ENCODE measurements at places on chromosomes 7 and 10.
A peak's percentile ranks its signal among the peaks of the same experiment; 100 is the strongest.

- no peak for DNase-seq
Observed at GRCh38 chr10:128097783-128098182, 28.4 kb downstream of the MKI67 start.

- DNase-seq, result no peak
Observed at GRCh38 chr7:101961811-101962210, 144.4 kb downstream of the CUX1 start.

- no peak for DNase-seq
Observed at GRCh38 chr10:11444155-11444530, 167.3 kb downstream of the USP6NL start.

GRCh38 chr10:8279598-8279997 is 225.1 kb downstream of the GATA3 start:
- DNase-seq, result no peak

- DNase-seq, result no peak
Observed at GRCh38 chr7:107891636-107892366, 818 bp downstream of the DLD start.

- no peak for DNase-seq
Observed at GRCh38 chr7:45359776-45360175, 202.2 kb downstream of the RAMP3 start.

- no peak for DNase-seq
Observed at GRCh38 chr7:142375710-142376313, 118.0 kb upstream of the PRSS58 start.

GRCh38 chr7:92053312-92053711 is 81.0 kb downstream of the CYP51A1 start:
- no peak for DNase-seq

DNA sequence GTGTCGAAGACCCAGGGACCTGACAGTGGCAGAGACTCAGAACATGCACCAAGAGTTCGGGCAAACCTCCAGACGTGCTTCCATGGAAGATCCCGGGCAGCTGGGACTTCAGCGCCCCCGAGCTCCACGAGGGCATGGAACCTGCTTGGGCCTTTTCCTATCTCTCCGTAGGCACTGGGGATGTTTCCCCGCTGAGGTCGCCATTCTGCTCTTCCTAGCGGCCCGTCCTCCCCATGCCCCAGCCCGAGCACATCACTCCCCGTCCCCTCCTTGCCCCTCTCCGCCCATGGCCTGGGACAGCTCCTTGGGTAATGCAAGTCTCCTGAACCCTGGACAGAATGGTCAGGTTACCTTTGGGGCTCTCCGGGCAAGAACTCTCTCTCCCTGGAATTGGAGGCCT is 32.3 kb upstream of the SHH start:
- no peak for DNase-seq

DNA sequence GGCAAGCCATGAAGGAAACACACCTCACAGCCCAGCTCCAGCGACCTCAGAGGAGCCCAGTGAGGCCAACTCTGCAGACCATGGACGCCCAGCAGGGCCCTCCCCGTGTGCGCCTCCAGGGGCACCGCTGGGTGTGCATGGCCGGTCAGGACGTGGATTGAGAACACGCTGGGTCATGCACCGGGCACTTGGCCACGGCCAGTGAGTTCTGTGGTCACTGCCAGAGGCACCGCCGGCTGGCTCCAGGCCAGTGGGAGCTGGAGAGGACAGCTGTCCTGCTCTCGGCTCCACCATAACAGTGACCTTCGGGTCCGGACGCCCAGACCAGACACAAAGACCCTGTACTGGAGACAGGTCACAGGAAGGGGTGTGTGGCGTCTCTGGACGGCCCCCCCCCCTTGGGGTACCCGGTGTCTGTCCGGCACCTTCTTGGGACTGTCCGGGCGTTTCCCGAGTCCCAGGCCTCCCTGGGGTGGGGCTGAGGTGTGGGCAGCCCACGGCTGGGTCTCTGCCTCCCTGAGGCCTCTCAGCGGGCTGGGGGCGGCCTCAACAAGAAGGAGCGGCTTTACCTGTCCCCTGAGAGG is 50.4 kb upstream of the NKX6-2 start:
- DNase-seq, result peak; percentile 25

GRCh38 chr7:37016064-37016878 is 292.0 kb upstream of the AOAH start:
- DNase-seq, result no peak

- no peak for DNase-seq
Observed at GRCh38 chr7:101453617-101454016, 90.9 kb downstream of the COL26A1 start.

GRCh38 chr10:96967847-96968246 is 135.7 kb downstream of the LCOR start:
- no peak for DNase-seq

GRCh38 chr7:122166275-122166674 is 22.2 kb upstream of the AASS start:
- no peak for DNase-seq
